ENCODE measurements at places on chromosomes 1 and 21.

DNA sequence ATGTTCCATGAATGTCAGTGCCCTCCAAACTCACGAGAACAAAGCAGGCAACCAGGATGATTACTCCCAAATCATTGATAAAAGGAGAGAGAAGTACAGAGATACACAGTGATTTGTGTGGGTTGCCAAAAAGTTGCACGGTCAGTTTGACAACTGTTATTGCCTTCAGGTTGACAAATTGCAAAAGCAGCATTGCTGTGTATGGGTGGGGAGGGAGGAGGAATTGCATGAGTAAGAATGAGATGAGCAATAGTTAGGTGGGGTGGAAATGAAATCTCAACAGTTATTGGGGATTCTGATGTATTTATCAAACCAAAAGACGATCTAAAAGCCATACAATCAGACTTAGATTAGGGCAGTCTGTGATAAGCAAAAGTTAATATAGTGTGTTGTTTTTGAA is 93.7 kb downstream of the NTMT2 start:
- DNase-seq, result no peak

- no peak for DNase-seq
These were observed 65.0 kb upstream of the SLC22A15 start for GRCh38 chr1:115911294-115911693.

GRCh38 chr1:224726441-224727182 is 110.5 kb downstream of the CNIH3 start:
- no peak for DNase-seq

DNA sequence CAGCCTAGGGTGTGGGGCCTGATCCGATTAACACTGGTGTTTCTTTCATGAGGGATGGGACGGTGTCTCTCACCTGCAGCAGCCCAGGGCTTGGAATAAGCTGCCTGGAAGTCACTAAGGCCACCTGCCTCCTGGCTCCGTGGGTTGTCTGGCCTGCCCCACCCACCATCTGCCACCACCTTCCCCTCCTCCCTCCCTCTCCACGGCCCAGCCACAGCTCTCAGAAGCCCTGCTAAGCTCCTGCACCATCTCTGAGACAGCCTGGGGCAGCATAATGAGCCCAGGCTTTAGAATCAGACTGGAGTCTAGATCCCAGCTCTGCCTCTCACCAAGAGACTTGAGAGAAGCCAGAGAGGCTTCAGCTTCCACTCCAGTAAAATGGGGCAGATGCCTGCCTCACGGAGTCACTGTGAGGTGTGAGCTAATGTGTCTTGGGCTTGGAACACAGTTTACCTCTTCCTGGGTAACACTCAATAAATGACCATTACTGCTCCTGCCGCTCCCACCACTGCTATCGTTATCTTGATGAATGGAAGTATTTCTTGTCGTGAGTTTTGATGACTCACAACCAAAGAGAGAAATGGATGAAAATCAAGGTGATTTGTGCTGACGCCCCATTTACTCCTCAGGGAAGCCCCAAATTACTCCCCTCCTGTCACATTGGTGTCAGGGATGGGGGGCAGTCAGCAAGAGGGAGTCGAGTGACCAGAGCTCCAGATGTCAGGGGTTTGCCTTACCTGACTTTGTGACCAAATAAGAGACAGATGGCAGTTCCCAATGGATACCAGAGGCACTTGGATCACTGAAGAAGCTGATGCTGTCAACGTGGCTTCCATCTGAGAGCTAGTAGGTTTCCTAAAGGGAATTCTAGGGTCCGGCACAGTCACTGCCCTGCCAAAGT is 23.5 kb upstream of the C1QA start:
- DNase-seq, result no peak

DNA sequence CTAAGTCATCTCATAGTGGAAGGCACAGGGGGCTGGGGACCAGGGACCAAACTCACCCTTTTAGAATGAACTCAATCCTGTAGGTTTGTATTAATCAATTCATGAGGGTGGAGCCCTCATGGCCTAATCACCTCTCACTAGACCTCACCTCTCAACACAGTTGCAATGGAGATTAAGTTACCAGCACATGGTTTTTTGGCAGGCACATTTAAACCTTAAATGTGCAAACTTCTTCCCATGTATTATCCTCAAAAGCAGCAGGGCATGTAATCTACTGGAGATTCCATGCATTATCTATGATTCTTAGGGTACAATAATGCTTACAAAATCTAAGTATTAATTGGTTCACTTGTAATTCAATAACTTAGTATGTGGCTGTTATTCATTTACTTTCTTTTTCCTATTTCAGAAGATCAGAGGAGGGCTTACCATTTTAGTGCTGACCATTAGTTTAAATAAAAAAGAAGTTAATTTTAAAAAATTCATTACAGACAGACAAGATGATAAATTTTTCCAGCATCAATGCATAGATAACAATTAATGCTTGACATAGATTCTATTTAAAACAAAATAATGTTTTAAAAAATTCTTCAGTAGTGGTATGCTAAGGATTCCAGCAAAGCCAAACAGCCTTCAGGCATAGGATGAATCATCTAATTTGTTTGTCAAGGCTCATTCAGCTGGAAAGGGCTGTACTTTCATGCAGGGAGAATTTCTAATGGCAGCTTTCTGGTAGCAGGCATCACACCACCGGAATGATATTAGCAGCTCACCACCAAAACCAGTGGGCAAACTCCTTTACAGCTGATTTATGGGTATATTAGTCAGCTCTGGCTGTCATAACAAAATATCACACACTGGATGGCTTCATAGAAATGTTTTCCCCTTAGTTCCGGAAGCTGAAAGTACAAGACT is 124.6 kb upstream of the ZNF648 start:
- DNase-seq, result no peak

- DNase-seq, result no peak
These were observed 13.2 kb downstream of the PLPP3 start for GRCh38 chr1:56566061-56566744.

DNA sequence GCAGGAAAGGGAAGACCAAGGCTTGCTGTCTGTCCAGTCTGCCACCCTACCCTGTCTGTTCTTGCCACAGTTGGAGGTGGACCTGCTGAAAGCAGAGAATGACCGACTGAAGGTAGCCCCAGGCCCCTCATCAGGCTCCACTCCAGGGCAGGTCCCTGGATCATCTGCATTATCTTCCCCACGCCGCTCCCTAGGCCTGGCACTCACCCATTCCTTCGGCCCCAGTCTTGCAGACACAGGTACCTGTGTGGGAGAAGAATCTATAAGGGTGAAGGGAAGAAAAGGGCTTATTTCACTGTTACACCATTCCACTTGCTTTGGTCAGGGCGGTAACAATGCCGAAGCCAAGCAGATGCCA is 20.3 kb upstream of the IPO9 start:
- no peak for DNase-seq
